ENCODE measurements at places on chromosomes 4 and X.

GRCh38 chrX:100944601-100945000, 15.9 kb upstream of the XKRX start:
- no peak for DNase-seq

GRCh38 chr4:109278594-109279031, 23.8 kb downstream of the COL25A1 start:
- DNase-seq, result no peak

DNA sequence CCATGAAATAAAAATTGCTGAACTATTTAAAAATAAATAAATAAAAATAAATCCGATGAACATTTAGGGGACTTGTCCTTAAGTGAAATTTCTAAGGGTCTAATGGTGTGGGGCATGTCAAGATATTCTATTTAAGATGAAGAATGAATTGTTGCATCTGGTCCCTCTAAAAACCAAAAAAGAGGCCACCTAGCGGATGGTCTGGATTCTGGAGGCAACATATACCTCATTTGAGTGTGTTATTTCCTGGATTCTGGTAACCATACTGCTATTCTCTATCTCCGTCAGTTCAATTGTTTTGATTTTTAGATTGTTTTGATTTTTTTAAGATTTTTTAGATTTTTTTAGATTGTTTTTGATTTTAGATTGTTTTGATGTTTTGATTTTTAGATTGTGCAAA, 28.3 kb downstream of the AGTR2 start:
- DNase-seq, result no peak

- DNase-seq, result no peak
Measured at GRCh38 chr4:85779165-85779564, 304.2 kb downstream of the ARHGAP24 start.

DNA sequence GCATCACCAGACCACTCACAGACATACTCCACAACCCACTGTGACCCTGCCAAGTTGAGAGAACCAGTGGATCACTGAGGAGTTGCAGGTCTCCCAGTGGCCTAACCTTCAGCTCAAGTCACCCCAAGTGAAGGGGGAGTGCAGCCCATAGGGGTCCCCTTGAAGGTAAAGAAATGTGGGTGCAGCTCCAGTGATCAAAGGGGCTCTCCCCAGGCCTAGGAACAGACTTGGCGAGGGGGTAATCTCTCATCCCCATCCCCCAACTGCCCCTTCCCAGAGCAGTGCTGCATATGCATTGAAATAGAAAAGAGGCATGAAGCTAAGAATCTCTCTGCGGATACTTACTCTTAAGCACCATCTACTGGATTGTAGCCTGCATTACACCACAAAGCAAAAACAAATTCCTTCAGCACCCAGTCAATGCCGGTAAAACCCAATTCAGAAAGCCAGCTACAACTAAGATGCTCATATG, 27.0 kb downstream of the MAGEE1 start:
- DNase-seq, result peak; percentile 0

DNA sequence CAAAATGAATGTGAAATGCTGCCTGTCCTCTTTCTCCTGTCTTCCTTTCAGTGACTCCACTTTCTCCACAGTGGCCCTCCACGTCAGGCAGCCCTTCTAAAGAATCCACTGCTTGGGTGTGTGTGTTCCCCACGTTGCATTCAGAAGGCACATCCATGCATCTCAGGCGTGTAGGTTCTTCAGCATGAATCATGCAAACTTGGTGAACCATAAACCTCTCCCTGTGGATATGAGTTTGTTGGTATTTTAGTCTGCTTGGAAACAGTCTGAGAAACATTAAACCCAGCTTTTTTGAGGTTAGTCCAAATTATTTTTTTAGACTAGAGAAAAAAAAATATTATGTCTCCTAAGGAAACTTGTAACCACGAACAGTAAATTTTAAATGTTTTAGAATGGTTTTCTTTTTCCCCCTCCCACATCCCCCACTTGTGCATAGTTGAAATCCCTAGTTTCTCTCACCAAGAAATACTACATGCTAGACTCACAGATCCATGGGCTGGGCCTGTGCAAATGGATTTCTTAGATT, 251.6 kb downstream of the CBR4 start:
- DNase-seq, result no peak

GRCh38 chr4:159705334-159705733, 602.5 kb downstream of the RAPGEF2 start:
- no peak for DNase-seq
